ELR (cell line): ENCODE measurements at places on chromosomes 1 and 21.

DNA sequence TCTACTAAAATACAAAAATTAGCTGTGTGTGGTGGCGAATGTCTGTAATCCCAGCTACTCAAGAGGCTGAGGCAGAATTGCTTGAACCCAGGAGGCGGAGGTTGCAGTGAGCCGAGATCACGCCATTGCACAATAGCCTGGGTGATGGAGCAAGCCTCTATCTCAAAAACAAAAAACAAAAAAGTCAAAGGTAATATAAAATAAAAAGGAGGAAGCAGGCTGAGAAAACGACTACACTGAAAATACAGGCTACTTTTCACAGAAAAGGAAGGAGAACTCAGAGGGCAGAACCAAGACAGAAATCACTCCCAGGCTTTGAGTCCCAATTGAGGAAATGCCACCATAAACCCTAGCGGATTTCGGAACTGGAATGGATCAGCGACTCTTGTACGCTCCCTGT, 5.9 kb upstream of the A3GALT2 start:
- DNase-seq = no peak

- DNase-seq = peak; percentile 77
Measured at GRCh38 chr1:212457740-212458338, 25.1 kb downstream of the NENF start.

- DNase-seq = no peak
Measured at GRCh38 chr1:59505596-59506028, 208.7 kb downstream of the FGGY start.

DNA sequence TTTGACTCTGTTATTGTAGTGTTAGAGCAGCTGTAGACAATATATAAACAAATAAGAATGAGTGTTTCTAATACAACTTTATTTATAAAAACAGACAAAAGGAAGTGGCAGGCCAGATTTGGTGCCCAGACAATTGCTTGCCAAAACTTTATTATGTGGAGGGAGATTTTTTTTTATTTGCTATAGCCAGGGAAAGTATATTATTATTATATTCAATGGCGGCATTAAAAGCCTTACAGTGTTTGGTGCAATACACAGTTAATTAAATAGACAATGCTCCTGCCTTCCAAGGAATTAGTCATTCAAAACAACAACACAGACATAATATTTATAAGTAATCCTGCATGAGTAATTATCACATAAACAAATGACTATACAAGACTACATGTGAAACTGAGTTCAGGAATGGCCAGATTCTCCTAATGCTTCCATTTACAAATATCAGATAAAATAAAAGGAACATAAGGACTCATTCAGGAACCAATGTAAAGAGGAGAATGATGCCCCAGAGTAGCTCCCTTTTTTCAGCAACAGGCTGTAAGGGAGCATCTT, 10.6 kb upstream of the RC3H1 start:
- peak; percentile 82 for DNase-seq

GRCh38 chr21:29939924-29940275, at the start of gene GRIK1:
GRIK1 (minus strand) TSS chr21:29939996.
- no peak for DNase-seq

- DNase-seq = no peak
Measured at GRCh38 chr1:20735581-20736111, 3.1 kb upstream of the SH2D5 start.

- no peak for DNase-seq
Measured at GRCh38 chr1:67750691-67751054, 65.7 kb downstream of the GADD45A start.

DNA sequence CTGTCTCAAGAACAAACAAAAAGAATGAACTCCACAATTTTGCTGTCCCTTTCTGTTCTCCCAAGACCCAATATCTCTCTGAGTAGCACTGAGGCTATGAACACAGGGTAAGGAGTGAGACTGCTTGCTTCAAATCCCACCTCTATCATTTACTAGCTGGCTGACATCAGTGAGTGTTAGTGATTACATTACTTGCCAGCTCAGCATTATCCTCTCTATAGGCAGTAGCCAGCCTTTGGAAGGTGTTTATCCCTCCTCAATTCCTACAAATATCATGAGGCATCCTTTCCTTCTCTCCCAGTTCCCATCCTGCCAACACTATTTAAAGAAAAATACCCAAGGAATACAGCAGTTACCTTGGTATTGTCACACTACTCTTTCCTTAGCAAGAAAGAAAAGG, 3.0 kb downstream of the PIK3C2B start:
- no peak for DNase-seq

GRCh38 chr1:19234224-19234623, 17.1 kb downstream of the EMC1 start:
- DNase-seq = no peak

GRCh38 chr1:8541961-8542521, 224.1 kb downstream of the SLC45A1 start:
- no peak for DNase-seq

DNA sequence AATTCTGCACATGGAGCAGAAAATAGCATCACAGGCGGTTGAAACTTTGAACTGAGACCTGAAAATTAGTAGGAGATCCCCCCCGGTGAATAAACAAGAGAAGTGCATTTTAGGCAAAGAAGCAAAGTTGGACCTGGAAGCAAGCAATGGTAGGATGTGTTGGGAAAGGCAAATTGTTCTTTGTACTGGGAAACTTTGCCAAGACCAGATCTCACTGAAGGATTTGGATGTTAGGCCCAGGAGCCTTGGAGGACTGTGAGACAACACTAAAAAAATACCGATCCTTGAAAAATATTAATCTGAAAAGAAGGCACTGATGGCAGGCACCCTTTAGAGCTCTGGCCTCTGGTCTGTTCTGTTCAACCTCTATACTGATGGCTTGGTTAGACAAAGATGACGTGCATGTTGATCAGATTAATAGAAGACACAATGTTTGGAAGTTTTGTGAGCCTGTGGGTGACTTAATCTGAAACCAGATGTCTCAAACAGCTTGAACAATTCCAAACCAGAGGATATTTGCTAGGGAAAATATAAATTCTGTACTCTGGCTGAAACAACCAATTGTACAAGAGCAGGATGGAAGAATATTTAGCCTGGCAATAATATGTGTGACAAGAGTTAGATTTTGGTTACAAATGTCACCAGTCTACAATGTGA, 108.4 kb downstream of the ROR1 start:
- no peak for DNase-seq

DNA sequence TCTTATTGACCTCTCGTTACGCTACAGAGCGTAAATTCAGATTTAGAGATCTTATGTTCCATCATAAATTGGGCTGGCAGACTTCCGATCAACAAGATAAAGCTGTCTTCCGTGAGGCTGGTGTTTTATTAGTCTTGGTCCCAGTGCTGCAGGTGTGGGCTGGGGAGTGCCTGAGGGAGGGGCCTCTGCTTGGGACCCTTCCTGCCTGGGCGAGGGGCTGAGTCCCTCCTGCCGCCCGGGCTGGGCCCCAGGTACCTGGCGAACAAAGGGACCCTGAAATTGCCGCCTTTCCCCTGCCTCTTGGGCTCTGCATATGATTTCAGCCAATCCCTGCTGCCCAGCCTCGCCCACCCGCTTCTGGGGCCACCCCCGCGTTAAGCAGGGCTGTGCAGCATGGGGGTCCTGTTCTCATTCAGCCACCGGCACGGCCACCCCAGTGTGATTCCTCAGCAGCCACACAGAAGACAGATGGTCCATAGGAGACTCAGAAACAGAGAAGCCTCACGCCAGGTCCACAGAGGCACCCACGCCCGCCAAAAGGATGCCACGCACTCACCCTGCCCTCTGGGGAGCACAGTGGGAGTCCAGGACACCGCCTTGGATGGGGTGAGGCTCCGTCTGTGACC, 6.1 kb upstream of the SAMD11 start:
- no peak for DNase-seq

GRCh38 chr1:226644541-226645176, 94.4 kb downstream of the ITPKB start:
- DNase-seq = no peak

GRCh38 chr21:15291621-15292266, 226.9 kb upstream of the NRIP1 start:
- no peak for DNase-seq

DNA sequence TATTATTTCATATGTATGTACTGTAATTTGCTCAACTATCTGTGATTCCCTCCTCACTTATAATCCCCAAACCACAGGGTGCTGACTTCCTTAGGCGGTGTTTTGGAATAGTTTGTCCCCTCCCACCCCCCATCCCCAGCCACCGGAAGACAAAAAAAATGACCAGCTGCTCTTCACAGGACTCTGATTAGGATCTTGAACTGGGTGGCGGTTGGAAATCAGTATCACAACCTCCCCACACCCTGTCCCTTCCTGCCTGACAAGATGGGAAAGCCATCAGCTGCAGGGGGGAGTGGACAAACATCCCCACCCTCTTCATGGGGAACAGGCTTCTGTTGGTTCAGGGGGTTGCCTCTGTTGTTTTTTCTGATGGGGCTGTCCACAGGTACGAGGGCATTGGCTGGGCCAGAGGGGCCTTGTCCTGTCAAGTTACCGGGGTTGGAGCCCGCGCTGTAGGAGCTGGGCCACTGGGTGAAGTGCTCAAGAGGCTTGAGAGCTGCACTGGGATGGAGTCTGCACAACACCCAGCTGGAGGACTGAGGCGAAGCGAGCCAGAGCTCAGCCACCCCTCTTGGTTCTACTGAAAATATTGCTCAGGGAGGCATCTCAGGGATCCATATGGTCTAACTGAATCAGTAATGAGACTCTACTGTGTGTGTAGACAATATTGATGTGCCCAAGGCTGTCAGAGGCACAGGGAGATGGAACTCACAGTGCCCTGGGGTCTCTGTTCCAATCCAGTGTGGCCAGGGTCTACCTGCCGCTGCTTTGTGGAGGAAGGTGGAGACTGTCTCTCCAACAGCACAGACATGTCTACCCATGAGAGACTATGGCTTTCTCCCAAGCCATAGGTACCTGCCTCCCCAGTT, 28.2 kb downstream of the NAV1 start:
- DNase-seq = no peak

DNA sequence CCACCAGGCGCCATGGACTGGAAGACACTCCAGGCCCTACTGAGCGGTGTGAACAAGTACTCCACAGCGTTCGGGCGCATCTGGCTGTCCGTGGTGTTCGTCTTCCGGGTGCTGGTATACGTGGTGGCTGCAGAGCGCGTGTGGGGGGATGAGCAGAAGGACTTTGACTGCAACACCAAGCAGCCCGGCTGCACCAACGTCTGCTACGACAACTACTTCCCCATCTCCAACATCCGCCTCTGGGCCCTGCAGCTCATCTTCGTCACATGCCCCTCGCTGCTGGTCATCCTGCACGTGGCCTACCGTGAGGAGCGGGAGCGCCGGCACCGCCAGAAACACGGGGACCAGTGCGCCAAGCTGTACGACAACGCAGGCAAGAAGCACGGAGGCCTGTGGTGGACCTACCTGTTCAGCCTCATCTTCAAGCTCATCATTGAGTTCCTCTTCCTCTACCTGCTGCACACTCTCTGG, 3.8 kb downstream of the GJB3 start:
- no peak for DNase-seq

DNA sequence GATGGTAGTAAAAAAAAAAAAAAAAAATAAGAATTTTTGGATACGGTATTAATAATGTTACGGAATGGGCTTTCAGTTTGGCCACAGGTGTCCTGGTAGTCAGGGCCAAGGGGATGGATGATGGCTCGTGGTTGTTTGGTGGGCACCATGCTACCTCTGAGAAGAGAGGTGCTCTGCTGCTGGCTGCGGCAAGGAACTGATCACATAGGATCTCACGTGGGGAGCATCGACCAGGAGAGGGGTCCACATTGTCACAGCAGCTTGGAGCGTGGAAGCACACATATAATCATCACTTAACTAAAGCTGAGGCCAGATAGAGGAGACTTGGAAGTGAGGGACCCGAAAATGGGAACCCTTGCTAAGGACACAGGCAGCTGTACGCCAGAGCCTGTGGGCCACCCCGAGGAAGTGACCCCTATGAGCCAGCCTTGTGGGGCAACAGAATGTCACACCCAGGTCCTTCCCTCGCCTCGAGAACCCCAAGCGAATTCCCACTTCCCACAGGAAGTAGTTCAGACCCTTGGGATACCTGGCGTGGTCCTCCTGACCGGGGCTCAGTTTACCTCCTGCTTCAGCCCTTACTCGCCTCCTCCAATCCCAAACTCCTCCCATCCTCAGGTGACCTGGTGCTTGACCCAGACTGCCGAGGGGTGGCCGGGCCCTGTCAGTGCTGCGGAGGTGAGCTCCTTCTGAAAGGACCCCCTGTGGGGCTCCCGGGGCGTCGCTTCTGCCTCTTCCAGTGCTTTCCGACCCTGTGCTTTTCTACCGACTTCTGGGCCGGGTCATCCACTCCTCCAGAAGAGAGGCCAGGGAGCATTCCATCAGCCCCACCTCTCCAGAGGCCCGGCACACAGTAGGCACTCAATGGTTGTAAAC, 222.0 kb downstream of the CAMTA1 start:
- DNase-seq = no peak

GRCh38 chr1:94314222-94314858, 77.0 kb upstream of the ARHGAP29 start:
- no peak for DNase-seq

DNA sequence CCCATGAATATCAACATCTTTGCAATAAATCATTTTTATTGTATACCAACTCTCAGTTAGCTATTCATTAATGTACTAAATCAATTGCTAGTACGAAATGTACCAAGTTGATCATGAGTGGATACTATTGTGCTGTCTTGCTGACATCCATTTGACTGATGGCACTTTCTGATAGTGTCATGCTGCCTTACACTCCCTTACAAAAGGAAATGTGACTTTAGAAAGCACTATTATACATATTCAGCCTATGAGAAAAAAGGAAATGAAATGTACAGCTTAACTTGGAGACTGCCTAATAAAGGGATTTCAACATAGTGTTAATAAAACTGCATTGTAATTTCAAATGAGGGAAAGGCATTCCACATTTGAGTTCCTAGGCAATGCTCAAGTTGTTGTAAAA, 52.2 kb downstream of the PLA2G4A start:
- DNase-seq = no peak

DNA sequence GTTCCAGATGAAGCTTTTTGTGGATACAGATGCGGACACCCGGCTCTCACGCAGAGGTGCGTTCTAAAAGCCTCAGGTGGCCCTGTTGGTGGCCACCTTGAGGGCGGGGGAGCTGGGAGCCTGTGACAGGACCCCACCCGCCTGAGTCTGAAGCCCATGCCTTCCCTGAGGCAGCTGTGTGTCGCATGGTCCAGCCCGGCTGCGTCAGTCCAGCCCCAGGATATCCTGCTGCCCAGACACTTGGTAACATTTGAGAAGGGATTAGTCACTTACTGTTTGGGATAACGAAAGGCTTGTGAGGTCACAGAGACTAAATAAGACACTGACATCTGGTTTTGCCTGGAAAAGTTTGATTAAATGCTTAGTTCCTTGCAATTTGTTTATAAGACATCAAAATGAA, 68.9 kb downstream of the UCK2 start:
- DNase-seq = peak; percentile 95
